ENCODE measurements at places on chromosomes 5 and 9.

DNA sequence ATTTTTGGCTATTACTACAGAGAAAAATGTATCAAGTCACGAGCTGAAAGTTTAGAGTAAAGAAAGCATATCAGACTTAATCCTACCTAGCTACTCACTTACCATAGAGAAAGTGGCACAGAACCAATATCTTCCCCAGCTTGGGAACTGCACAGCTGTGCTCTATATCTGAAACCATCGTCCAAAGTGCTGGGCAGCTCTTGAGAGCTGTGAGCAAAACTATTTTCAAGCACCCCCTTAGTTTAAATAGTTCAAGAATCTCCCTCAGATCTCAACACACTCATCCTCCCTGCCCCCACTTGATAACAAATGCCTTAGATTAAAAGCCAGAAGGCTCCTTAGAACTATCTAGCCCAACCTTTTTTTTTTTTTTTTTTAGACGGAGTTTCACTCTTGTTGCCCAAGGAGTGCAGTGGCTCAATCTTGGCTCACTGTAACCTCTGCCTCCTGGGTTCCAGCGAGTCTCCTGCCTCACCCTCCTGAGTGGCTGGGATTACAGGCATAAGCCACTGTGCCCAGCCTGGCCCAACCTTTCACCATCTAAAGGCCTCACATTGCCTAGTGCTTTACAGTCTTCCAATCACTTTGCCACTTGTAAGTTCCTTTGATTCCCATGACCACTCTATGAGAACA is 94.2 kb upstream of the APC start:
- no peak for DNase-seq

DNA sequence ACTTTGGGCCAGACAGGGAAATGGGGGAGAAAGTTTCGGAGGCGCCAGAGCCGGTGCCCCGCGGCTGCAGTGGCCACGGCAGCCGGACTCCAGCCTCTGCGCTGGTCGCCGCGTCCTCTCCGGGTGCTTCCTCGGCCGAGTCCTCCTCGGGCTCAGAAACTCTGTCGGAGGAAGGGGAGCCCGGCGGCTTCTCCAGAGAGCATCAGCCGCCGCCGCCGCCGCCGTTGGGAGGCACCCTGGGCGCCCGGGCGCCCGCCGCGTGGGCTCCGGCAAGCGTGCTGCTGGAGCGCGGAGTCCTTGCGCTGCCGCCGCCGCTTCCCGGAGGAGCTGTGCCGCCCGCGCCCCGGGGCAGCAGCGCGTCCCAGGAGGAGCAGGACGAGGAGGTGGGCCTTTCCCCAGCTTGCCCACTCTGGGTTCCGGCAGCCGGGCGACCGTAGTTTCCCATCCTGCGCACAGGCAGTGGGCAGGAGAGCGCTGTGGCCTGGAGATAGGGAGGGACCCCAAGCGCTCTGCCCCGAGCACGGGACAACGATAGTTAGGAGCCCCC is 516 bp downstream of the MAST4 start:
- no peak for DNase-seq

DNA sequence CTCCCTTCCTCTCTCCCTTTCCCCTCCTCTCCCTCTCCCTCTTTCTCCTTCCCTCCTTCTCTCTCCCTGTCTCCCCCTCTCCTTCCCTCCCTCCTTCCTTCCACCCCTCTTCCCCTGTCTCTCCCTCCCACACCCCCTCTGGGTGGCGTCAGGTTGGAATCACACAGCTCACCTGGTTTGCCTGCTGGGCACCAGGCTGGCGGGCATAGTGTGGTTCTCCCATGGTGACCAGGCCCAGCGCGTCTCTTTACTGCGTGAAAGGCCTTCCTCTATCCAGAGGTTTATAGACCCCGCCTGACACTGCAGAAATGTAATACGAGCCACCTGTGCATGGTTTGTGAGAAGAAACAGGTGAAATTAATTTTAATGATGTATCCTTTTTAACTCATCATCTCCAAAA is 76.2 kb downstream of the MRPL36 start:
- DNase-seq = no peak

DNA sequence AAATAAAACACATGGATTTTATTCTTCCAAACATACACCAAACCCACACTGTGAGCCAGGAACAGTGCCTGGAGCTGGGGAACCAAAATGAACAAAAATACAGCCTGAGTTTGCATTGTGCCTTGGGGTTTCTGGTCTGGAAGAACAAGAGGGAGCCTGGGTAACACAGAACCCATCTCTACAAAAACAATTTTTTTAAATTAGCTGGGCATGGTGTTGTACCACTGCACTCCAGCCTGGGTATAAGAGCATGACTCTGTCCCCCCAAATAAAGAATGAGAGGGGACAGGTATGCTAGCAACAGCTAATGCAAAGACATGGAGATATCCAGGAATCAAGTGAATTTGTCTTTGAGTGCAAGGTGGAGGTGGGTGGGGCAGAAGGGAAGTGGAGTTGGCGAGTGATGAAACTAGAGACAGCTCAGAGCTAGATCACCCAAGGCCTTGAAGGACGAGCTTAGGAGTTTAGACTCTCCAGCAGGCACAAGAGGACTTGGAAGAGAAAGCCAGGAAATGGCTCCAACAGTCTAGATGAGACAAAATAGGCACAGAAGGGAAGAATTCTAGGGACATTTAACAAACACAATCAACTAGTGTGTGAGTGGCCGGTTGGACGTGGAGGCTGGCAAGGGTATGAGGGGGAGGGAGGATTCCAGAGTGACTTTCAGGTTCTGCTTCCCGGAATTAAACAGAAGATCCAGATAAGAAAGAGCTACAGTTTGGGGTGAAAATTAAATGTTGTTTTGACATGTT is 47.4 kb downstream of the FNBP1 start:
- DNase-seq = no peak

GRCh38 chr9:105269593-105269992 is 25.1 kb downstream of the SLC44A1 start:
- DNase-seq = no peak

- DNase-seq = no peak
These were observed 38.5 kb downstream of the TLE1 start for GRCh38 chr9:81650586-81651515.

GRCh38 chr5:44046619-44047364 is 342.4 kb downstream of the FGF10 start:
- DNase-seq = no peak
